Stimulated activated CD4-positive, alpha-beta T cell treated with anti-CD3 and anti-CD28 coated beads, Interleukin-4, amount 100 ng/mL, for 24 hours (primary cell): ENCODE measurements at places on chromosomes 4 and X.

GRCh38 chrX:44280116-44280515, 63.4 kb downstream of the EFHC2 start:
- no peak for DNase-seq

DNA sequence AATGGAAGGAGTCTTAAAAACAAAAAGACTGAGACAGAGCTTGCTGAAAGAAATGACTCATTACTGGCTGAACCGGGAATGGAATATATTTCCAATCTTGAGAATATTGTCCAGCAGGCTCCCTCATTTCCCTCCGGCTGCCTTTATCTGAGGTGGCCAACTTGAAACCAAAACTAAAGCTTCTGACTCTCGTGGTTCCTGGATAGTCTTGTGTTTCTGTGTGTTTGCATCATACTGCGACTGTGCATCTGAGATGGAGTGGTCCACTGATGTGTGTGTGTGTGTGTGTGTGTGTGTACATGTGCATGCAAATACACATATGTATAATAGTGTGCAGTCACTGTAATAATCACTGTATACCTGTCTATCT, 145.6 kb upstream of the SCML1 start:
- no peak for DNase-seq

DNA sequence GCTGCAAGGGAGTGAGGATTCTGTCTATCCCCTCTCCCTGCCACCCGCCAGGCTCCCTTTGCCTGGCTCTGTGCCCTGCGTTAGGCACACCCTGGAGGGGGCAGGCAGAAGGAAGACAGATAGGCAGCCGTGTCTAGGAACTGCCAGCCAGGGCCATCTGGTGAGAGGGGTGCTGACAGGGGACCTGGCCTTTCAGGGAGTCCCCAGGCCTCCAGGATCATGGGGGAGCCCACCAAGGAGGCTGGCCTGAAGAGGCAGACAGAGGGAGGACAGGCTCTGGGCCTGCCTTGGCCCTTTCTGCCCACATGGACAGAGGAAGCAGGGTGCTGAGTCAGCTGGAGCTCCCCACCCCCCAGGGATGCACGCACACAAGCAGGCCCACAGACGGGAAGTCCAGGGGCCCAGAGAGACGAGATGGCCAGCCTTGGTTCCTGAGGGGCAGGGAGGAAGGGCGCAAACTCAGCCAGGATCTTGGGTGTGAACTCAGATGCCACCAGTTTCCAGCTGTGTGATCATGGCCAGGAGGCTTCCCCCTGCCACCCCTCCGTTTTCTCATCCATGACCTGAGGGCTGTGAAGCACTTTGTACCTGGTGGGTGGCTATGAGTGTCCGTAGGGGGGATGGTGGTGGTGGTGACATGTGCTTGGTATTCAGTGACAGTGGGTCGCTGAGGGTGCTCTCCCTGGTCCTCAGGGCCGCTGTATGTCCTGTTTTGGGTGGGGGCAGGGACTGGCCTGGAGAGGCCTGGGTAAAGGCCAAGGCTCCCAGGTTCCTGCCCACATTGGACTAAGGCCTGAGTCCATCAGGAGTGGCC, 1.8 kb downstream of the SH3BP2 start:
- no peak for DNase-seq

DNA sequence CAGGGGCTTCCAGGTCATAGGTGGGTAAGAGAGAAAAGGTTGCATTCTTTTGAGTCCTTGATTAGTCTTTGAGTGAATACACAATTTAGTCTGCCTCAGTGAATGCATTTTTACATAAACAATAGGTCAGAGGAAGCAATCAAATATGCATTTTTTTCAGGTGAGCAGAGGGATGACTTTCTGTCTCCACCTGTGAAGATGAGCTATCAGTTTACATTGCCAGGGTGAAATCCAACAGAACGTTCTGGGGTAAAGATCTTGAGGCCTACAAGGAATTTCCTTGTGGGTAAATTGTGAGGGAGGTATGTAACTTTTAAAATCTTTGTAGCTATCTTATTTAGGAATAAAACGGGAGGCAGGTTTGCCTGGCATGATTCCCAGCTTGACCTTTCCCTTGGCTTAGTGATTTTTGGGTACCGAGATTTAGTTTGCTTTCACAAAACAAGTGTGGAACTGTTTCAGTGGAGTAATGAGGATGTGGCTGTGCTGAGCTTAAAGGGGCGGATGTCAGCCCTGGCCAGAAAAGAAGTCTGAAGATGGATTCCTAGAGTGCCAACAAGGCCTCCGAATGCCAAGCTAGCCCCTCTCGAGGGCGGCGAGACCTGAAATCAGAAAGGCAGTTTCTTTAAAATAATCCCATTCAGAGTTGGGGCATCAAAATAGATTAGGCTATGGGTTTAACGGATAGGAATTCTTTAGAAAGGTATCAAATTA, 29.5 kb downstream of the TMEM131L start:
- no peak for DNase-seq

DNA sequence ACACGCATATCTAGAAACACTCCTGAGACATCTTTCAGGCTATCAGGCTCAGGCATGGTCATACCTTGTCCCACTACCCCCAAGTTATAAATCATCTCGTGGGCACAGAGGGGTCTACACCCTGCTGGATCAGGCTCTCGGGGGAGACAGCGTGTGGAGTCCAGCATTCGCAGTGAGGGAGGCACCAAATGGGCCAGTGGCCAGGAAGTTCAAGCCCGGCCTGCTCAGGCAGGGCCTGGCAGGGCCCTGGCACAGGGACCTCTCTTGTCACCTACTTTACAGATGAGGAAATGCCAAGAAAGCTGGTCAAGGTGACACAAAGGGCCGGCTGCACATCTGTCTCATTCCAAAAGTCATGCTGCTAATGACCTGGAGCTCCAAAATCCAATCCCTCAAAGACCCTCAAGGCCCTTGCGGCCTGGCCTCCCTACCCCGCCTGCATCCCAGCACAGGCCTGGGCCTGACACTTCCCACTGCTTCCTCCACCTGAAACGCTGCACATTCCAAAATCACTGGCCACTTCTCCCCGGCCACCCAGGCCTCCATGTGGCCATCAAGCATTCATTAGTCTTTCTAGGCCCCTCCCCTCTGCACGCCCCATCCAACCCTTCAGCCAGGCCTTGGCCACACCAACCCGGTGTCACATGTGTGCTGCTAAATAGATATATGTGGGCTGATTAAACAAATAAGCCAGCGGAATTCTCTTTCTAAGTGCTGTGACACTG, 35.6 kb downstream of the ACOX3 start:
- DNase-seq, result no peak

- no peak for DNase-seq
These were observed 243.2 kb downstream of the CPE start for GRCh38 chr4:165621983-165622382.

DNA sequence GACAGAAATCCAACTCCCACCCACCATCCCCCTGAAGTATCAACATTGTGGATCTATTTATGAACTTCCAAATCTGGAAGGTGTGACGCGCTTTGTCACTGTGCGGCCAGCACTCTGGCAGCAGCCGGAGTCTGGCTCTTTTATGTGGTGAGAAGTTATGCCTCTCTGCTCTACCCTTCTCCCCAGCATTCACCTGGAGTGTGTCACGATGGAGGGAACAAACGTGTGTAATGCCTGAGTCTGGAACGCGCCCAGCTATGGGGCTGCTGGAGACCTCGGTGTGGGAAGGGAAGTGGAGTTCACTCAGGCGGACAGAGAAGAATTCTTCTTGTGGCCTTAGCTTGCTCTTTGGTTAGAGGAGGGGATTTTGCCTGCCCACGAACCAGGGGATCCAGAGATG, 222.1 kb upstream of the RPL34 start:
- DNase-seq, result no peak

DNA sequence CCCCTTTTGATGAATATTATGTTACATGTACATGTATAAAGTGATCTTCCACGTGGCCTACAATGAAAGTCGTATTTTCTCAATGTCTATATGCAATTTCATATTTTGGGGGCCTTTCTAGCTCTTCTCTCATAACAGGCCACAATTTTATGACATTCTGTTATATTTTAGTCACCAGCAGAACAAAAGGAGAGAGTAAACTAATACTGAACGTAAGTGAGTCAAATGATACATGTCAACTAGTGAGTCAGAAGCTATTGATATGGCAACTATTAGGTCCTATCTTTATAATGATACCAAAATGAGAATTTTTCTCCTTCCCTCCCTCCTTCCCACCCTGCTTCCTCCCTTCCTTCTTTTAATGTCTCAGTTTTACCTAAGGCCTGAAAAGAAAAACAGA, 14.4 kb downstream of the GC start:
- no peak for DNase-seq

DNA sequence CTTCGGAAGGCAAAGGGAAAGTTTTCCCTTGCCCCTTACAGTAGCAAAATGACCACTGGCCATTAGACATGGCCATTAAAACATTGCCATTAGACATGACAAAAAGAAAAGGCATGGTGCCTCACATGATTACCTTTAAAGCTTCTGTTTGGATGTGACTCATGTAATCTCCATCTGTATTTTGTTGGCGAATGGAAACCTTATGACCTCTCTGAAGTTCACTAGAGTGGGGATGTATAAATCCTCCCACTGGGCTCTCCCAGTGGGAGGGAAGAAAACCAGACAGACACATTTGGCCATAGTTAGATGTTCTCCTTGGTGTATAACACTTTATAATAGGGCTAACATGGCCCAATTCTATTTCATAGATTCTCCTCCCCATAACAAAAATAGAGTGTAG, 152.6 kb downstream of the MAGEB17 start:
- DNase-seq, result no peak

DNA sequence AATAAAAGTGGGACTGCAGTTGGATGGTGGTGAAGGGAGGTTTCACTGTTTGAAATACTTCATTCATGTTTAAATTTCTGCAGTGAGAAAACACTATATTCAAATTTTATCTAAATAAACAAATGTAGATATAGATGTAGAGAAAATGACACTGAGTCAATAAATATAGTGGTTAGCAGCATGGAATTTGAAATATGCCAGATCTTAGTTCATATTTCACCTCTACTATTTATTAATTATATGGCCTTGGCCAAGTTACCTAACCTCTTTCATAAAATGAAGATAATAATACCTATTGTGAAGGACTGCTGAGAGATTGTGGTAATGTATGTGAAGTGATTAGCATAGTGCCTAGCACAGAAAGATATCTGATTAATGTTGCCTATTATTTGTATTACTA, 70.5 kb downstream of the AGTR2 start:
- no peak for DNase-seq

DNA sequence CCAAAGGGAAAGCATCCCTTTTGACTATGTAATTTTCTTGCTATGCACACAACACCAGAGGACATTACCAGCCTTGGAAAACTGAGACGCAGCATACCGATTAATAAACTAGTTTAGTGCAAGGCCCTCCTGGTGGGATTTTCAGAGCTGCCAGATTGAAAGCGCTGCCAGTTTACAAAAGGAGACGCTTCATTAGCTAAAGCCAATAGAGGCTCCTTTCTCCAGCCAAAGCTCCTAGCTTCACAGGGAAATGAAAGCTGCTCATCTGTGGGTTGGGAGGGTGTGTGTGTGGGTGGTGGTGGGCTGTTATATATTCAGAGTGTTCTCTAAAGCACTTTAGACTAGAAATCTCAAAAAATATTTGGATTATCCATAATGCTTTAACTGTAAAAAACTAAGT, 32.4 kb downstream of the SPANXN4 start:
- no peak for DNase-seq

DNA sequence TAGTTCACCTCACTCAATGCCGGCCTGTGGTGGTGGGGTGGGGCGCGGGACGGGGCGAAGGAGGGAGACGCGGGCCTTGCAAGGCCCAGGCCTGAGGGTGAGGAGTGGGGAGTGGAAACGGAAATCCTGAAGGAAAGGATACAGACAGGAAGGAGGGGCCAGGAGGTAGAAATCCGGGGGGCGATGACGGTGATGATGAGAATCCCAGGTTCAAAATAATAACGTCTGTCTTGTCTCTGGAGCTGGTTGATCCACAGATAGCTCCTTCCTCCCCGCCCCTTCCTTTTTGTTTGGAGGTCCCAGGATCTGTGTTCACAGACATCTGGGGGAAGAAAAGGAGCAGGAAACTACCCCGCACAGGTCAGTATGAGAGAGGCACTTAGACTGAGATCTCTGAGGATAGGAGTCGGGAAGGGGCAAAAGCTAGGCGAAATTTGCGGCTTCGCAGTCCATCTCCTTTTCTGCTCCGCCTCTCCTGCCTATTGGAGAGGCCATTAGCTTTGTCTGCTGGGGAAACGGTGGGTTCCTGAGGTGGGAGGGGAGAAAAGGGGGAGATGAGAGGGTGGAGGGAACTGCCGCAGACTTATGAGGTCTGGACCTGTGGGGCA, 746 bp downstream of the TCEAL7 start:
- DNase-seq, result no peak

DNA sequence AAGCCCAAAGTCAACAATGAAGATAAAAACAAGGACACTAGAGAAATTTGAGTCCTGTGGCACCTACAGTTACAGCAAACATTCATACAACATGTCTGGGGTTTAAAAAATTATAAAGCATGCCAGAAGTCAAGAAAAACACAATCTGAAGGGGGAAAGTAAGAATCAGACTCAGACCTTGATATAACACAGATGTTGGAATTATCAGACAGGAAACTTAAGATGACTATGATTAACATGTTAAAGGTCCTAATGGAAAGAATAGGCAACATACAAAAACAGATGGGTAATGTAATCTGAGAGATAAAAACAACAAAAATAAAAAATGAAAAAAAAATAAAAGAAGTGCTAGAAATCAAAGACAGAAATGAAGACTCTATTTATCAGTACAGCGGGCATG, 446.5 kb downstream of the SPRY1 start:
- DNase-seq, result no peak

GRCh38 chr4:139581096-139581495, 25.1 kb upstream of the SETD7 start:
- no peak for DNase-seq

DNA sequence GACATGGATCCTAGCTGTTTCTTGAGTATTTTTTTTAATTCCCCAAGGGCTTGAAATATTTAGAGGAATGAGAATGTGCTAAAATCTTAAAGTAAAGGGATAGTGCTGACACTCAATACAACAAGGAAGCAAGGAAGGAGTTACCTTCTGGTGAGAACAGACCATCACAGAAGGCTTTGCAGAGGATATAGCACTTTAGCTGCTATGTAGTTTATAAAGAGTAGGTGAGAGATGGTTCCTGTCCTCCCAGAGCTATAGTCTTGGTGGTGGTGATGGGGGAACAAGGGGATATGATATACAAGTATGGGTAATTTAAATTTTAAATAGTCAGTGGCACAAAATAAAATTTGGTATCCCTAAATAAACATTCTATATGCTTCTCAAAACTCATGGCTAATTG, 47.6 kb downstream of the MTHFD2L start:
- DNase-seq, result no peak

- DNase-seq, result no peak
These were observed 2.9 kb downstream of the EVC start for GRCh38 chr4:5713861-5714260.

GRCh38 chrX:6012357-6012756, 216.3 kb downstream of the NLGN4X start:
- DNase-seq, result no peak

DNA sequence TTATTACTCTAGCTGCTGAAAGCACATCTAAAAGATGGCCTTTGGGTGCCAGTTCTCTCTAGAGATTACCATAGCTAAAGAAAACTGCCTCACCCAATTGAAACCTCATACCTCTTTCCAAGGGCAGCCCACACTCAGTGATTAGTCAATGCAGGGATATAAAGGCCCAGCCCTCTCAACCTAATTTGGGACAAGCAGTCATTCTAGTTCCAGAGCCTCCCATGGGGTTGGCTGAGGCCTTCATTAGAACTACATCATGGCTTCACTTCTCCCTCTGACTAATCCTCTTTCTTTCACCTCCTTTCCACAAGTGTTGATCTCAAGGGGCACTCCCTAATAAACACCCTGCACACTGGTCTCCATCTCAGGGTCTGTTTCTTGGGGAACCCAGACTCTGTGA, 38.5 kb upstream of the C1GALT1C1 start:
- no peak for DNase-seq
